ENCODE measurements at places on chromosomes 7 and 10.

- no peaks in the 10 kb centered on the region for H3K36me3 ChIP-seq
- H3K27me3 ChIP-seq = no peaks in the 10 kb centered on the region
- DNase-seq = no peak
- H3K27ac ChIP-seq = no peak overlapping the region
These were observed 121.2 kb downstream of the MLLT10 start for GRCh38 chr10:21655236-21655635.

DNA sequence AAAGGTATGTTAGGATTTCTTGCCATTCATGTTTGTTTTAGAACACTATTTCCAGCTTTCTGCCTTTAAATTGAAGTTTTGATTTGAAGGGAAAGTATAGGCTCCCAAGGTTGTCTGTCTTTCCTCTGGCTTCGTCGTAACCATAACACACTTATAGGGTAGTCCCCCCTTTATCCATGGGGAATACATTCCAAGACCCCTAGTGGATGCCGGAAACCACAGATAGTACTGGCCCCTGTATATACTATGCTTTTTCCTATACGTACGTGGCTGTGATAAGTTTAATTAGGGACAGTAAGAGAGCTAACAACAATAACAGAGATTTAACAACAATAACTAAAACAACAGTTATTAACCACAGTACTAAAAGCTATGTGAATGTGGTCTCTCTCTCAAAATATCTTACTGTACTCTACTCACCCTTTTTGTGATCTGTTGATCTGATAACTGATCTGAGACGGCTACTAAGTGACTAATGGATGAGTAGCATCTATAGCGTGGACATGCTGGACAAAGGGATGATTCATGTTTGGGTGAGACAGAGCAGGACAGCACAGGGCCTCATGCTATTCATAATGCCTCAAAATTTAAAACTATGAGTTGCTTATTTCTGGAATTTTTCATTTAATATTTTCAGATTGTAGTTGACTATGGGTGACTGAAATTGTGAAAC, 273.1 kb downstream of the AUTS2 start:
- peaks cover 7% of the 10 kb centered on the region for H3K4me1 ChIP-seq
- no peak overlapping the region for H3K27ac ChIP-seq
- H3K4me3 ChIP-seq = no peak overlapping the region
- DNase-seq = no peak

DNA sequence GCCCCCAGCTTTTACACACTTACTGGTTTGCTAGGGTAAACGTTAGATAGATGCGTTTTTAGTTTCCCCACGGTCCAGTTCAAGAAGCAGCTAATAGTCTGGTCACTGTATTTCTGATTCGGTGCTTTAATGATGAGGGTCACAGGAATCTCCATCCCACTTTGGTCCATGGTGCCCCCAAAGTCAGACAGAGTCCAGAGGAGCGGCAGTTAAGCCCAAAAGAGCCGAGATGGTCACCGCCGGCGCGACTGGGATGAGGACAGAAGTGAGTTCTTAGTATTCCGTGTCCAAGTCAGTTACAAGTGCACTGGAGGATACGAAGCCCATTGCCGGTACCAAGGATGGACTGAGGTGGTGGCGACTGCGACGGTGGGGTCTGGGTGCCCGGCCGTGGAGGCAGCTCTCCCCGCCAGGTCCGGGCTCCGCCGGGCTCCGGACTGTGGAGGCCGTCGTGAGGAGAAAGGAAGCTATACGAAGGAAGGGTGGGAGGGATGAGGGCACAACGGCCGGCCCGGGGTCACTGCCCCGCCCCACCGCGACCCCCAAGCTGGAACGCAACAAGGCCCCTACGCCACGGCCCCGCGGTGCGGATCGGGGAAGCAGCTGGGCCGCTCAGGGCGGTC, 663 bp downstream of the HERPUD2 start:
- no peaks in the 10 kb centered on the region for H3K27me3 ChIP-seq
- peak overlapping the region; percentile 97 for H3K27ac ChIP-seq
- peaks cover 53% of the 10 kb centered on the region for H3K4me1 ChIP-seq
- H3K4me3 ChIP-seq = peak overlapping the region; percentile 85
- H3K36me3 ChIP-seq = no peaks in the 10 kb centered on the region
- DNase-seq = no peak

DNA sequence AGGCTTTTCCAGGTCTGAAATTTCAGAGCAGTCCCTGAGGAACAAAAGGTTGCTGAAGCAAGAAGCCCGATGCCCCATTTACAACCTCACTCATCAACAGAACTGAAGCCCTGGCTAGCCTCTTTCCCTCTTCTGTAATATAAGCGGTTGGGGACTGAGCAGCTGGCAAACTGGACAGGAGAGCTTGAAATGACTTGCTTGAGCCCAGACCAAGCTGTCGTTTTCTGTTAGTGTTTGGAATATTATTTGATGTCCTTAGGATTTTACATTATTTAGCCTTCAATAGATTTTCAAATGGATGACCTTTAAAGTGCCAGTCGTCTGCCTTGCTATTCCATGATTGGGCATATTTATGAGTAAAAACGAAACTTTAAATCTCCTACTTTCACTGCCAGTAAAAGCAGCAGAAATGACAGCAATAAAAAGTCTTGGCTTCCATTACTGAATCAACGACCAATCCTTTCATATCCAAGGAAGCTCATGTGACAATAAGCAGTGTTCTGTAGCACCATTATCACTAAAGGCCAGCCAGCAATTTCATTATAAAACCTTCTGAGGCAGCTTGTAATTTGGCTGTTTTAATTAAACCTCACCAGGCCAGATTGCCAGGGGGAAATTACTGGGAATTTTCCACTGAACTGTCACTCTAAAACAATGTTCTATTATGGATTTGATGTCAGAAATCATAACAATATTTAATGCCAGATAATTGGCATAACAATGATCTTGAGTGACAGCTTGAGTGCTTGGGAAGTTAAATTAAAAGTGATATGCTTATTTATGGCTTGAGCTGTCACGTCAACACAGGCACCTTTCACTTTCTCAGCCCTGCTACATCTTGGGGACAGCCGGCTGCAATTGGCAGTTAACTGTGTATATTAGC, 85.9 kb downstream of the LSMEM1 start:
- no peaks in the 10 kb centered on the region for H3K36me3 ChIP-seq
- peak overlapping the region; percentile 82 for H3K27ac ChIP-seq
- peak overlapping the region; percentile 40 for H3K4me3 ChIP-seq
- H3K4me1 ChIP-seq = no peaks in the 10 kb centered on the region

DNA sequence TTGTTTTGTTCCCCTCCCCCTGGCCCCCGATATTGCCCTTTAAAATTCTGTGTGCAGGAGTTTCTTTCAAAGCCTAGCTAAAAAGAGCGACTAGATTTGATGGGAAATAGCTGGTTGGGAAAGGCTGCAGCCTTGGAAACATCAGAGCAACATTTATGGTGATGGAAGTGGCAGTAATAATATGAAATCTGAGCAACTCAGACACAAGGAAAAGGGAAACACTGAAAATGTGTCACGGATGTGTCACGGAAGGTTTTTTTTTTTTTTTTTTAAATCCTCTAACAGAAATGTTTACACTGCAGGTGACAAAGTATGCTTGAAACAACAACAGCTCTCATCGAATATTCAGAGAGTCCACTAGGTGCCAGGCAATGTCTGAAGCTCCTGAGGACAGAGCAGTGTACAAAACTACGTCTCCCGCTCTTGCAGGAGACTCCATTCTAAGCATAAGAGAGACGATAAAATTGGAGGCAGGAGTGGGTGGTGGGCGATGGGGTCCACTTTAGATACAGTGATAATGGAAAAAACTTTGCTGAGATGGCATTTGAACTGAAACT, 143.0 kb downstream of the RSU1 start:
- no peaks in the 10 kb centered on the region for H3K36me3 ChIP-seq
- no peaks in the 10 kb centered on the region for H3K4me1 ChIP-seq
- H3K27ac ChIP-seq = no peak overlapping the region

- no peak for DNase-seq
- no peaks in the 10 kb centered on the region for H3K36me3 ChIP-seq
- no peaks in the 10 kb centered on the region for H3K27me3 ChIP-seq
- H3K27ac ChIP-seq = no peak overlapping the region
- no peak overlapping the region for H3K4me3 ChIP-seq
These were observed 240.2 kb downstream of the ADAM12 start for GRCh38 chr10:126147866-126148587.

GRCh38 chr10:11017570-11018431, at the start of gene CELF2:
TSS of gene CELF2 (plus strand) at chr10:11017872. CDS start at chr10:11018090, 218 bp downstream.
- DNase-seq = peak; percentile 74
- no peaks in the 10 kb centered on the region for H3K27me3 ChIP-seq
- peaks cover 40% of the 10 kb centered on the region for H3K4me1 ChIP-seq
- H3K27ac ChIP-seq = peak within 1 kb of the TSS; percentile 91
- peak within 1 kb of the TSS; percentile 72 for H3K4me3 ChIP-seq

DNA sequence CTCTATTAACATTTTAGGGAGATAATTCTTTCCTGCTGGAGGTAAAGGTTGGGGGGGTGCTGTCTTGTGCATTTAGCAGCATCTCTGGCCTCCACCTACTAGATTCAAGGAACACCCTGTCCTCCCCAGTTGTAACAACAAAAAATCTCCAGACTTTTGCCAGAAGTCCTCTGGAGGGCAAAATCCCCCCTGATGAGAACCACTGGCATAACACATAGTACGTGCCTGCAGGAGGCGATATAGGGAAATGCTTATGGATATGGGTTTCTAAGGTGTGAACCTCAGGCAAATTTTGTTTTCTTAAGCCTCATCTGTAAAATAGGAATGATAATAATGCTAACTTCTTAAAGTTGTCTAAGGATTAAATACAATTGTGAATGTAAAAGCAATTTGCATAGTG, 2.9 kb upstream of the OSBPL3 start:
- H3K27ac ChIP-seq = no peak overlapping the region
- no peak for DNase-seq
- H3K4me3 ChIP-seq = no peak overlapping the region
- H3K4me1 ChIP-seq = no peaks in the 10 kb centered on the region
- H3K27me3 ChIP-seq = no peaks in the 10 kb centered on the region

DNA sequence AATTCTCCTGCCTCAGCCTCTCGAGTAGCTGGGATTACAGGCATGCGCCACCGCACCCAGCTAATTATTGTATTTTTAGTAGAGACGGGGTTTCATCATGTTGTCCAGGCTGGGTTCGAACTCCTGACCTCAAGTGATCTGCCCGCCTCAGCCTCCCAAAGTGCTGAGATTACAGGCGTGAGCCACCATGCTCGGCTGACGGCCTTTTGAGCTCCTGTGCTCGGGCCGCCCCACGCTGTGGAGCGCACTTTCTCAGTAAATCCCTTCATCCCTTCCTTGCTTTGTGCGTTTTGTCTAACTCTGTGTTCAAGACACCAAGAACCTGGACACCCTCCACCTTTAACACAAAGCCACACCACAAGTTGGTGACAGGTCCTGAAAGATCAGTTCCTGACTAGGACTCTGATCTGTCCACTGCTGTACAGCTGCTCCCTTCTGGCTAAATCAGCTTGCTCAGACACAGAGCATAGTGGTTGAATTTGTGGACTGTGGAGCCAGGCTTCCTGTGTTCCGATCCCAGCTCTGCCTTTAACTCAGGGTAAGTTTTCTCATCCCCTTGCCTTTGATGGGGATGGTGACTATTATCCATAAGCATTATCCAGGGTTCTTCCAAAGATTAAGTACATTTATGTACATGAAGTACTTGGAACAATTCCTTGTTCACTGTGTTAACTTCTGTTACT, 20.1 kb downstream of the CHST3 start:
- no peaks in the 10 kb centered on the region for H3K27me3 ChIP-seq
- H3K4me1 ChIP-seq = peaks cover 84% of the 10 kb centered on the region
- no peaks in the 10 kb centered on the region for H3K36me3 ChIP-seq
- H3K27ac ChIP-seq = peak overlapping the region; percentile 58
- no peak overlapping the region for H3K4me3 ChIP-seq
- no peak for DNase-seq

- DNase-seq = peak; percentile 13
- H3K27ac ChIP-seq = peak overlapping the region; percentile 16
- H3K4me1 ChIP-seq = peaks cover 12% of the 10 kb centered on the region
- H3K36me3 ChIP-seq = no peaks in the 10 kb centered on the region
- no peaks in the 10 kb centered on the region for H3K27me3 ChIP-seq
These were observed 241.3 kb downstream of the ANK3 start for GRCh38 chr10:60148266-60148840.

DNA sequence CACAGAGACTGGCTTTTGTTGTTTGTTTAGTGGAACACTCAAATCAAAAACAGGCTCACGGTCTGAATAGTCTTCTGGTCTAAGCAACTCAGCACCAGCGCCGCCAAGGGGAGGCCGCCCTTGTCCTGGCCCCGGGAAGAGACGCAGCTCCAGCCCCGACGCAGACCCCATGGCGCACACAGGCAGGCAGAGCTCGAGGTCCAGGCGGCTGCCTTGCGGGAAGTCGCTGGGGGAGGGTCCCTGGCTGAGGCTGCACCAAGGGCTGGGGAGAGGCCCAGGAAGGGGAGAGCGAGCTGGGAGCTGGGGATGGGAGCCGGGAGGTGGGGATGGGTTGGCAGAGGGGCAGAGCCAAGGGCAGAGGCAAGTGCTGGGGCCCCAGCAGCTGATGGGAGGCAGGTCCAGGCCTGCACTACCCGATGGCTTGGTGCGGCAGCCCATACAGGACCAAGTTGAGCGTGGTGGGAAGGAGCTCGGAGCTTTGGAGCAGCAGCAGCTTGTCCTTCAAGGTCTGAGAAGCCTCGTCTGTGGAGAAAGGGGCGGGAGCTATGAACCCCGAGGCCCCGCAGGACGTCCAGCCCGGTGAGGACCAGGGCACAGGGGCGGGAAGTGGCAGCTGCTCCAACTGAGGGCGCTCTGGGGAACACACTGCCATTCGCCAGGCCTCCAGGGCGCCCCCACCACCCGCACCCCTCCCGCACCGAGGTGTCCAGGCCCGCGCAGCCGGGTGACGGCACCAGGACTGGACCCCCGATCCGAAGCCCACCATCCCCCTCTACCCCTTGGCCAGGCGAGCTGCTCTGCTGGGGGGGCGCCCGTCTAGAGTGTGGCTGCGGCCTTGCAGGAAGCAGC, 22.7 kb upstream of the NKX6-2 start:
- no peak overlapping the region for H3K4me3 ChIP-seq
- no peaks in the 10 kb centered on the region for H3K27me3 ChIP-seq
- H3K36me3 ChIP-seq = no peaks in the 10 kb centered on the region
- no peak for DNase-seq
- H3K4me1 ChIP-seq = no peaks in the 10 kb centered on the region
- H3K27ac ChIP-seq = no peak overlapping the region

DNA sequence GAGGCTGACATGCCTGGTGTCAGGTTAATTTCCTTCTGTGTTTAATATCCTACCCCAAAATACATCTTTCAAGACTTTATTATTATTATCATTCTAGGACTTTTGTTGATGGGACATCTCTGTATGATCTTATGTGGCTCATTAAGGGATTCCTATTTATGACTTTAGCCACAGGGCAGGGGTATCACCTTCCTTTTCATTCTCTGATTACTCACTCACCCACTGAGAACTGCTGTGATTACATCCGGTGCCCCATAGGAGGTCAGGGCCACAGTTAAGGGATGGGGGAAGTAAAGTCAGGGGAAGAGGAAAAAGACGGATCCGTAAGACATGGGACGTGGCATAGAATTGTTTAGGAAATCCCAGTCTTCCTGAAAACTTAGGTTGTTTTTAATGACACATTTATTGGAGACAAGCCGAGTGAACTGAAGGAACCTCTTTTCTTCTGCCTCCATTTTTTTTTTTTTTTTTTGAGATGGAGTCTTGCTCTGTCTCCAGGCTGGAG, 61.0 kb upstream of the PITRM1 start:
- DNase-seq = no peak
- H3K36me3 ChIP-seq = no peaks in the 10 kb centered on the region
- no peak overlapping the region for H3K27ac ChIP-seq
